ENCODE measurements at places on chromosomes 7 and 10. TPM values are rescaled to one million over a fixed set of nuclear protein-coding genes. Genes with fewer than 3 reads are reported as not detected.

Gene CFAP43
- total RNA-seq, result not detected

Gene SUGCT
- total RNA-seq, result 2.2 TPM

Gene TRPV5
- total RNA-seq, result not detected

Gene HDAC9
- 11.6 TPM for total RNA-seq

Gene AGAP4
- 16.2 TPM for total RNA-seq

Gene ARHGAP21
- total RNA-seq, result 99.2 TPM

Gene DDIT4
- total RNA-seq, result 53.0 TPM

Gene ZNF853
- total RNA-seq, result 0.21 TPM

Gene CCDC7
- total RNA-seq, result 6.6 TPM

Gene SPDYE2
- not detected for total RNA-seq

Gene RARRES2
- not detected for total RNA-seq

Gene SMURF1
- 22.3 TPM for total RNA-seq

Gene MXI1
- total RNA-seq, result 8.5 TPM

Gene SFRP5
- not detected for total RNA-seq

Gene C10orf53
- total RNA-seq, result not detected

Gene CHAT
- not detected for total RNA-seq

Gene GSDME
- total RNA-seq, result 21.3 TPM

Gene TBC1D12
- 7.1 TPM for total RNA-seq

Gene SLC26A3
- total RNA-seq, result not detected

Gene KLLN
- total RNA-seq, result 0.31 TPM

Gene IL15RA
- 16.1 TPM for total RNA-seq

Gene SLC29A3
- 5.0 TPM for total RNA-seq

Gene FAM241B
- total RNA-seq, result not detected

Gene PRSS1
- total RNA-seq, result not detected

Gene TMEM72
- total RNA-seq, result not detected

Gene ADAM22
- total RNA-seq, result 1.4 TPM

Gene GNAT3
- not detected for total RNA-seq

Gene GNGT1
- total RNA-seq, result not detected

Gene HHEX
- 109 TPM for total RNA-seq

Gene COMMD3
- total RNA-seq, result 49.8 TPM

Gene AGBL3
- total RNA-seq, result 3.4 TPM

Gene RTKN2
- total RNA-seq, result 4.8 TPM

Gene RAB19
- total RNA-seq, result not detected

Gene ACBD5
- 19.5 TPM for total RNA-seq
